ENCODE measurements at places on chromosomes 16 and 17.

DNA sequence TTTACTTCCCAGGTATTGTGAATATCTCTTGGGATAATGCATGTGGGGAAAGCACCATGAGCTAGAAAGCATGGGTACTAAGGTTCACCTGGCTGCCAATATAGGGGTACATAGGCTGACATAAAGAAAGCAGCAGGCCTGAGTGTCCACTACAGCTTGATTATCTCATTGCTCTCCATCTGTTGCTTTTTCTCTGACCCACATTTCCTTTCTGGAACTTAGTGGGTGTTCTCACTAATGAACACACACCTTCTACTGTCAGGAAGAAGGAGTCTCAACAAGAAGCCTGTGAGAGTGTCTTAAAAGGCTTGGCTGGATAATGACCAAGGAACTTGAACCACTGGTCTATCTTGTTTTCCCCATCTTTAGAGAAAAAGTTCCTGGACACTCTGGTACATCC is 62.5 kb downstream of the CA10 start:
- no peak overlapping the region for H3K4me3 ChIP-seq
- no peaks in the 10 kb centered on the region for H3K36me3 ChIP-seq
- no peaks in the 10 kb centered on the region for H3K4me1 ChIP-seq
- H3K27ac ChIP-seq: no peak overlapping the region
- H3K27me3 ChIP-seq: no peaks in the 10 kb centered on the region
- DNase-seq: no peak

GRCh38 chr17:48678141-48678971 is 44.0 kb downstream of the PRAC1 start:
- no peak overlapping the region for H3K27ac ChIP-seq
- H3K27me3 ChIP-seq: peaks cover 60% of the 10 kb centered on the region
- no peaks in the 10 kb centered on the region for H3K36me3 ChIP-seq
- H3K4me3 ChIP-seq: no peak overlapping the region
- peaks cover 4% of the 10 kb centered on the region for H3K4me1 ChIP-seq

GRCh38 chr16:67651847-67652246 is 6.9 kb downstream of the CARMIL2 start:
- H3K36me3 ChIP-seq: peaks cover 50% of the 10 kb centered on the region
- no peaks in the 10 kb centered on the region for H3K27me3 ChIP-seq
- no peak overlapping the region for H3K4me3 ChIP-seq
- H3K4me1 ChIP-seq: peaks cover 17% of the 10 kb centered on the region
- H3K27ac ChIP-seq: peak overlapping the region; percentile 6

- DNase-seq: peak; percentile 84
- H3K4me3 ChIP-seq: no peak overlapping the region
- no peaks in the 10 kb centered on the region for H3K27me3 ChIP-seq
- peaks cover 20% of the 10 kb centered on the region for H3K36me3 ChIP-seq
- H3K27ac ChIP-seq: peak overlapping the region; percentile 60
Measured at GRCh38 chr16:67928561-67929364, 2.9 kb downstream of the CTRL start.

GRCh38 chr17:32558997-32559650 is 72.3 kb downstream of the CDK5R1 start:
- no peaks in the 10 kb centered on the region for H3K36me3 ChIP-seq
- H3K27me3 ChIP-seq: no peaks in the 10 kb centered on the region
- H3K4me3 ChIP-seq: no peak overlapping the region
- DNase-seq: no peak
- H3K27ac ChIP-seq: no peak overlapping the region

DNA sequence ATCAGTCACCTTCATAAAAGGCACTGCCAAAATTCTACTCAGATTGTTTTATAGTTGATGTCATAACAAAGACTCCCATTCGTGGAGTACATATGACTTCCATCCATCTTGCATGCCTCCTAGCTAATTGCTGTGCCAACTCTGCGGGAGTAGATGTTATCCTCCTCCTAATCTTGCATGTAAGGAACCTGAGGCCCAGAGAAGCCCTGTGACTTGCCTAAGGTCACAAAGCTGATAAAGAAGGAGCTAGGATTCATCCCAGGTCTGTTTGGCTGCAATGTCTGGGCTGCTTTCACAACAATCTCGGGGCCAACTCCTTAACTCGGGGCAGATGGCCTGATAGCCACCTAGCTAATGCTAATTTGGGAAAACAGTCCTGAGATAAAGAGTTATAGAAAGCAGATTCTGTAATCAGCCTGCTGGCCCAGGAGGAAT is 87.3 kb downstream of the YPEL2 start:
- no peak overlapping the region for H3K4me3 ChIP-seq
- no peaks in the 10 kb centered on the region for H3K27me3 ChIP-seq
- no peak overlapping the region for H3K27ac ChIP-seq

- peaks cover 21% of the 10 kb centered on the region for H3K4me1 ChIP-seq
- no peaks in the 10 kb centered on the region for H3K36me3 ChIP-seq
- H3K4me3 ChIP-seq: no peak overlapping the region
- DNase-seq: no peak
- peaks cover 64% of the 10 kb centered on the region for H3K27me3 ChIP-seq
- H3K27ac ChIP-seq: no peak overlapping the region
Measured at GRCh38 chr16:54282202-54282927, 4.2 kb downstream of the IRX3 start.

DNA sequence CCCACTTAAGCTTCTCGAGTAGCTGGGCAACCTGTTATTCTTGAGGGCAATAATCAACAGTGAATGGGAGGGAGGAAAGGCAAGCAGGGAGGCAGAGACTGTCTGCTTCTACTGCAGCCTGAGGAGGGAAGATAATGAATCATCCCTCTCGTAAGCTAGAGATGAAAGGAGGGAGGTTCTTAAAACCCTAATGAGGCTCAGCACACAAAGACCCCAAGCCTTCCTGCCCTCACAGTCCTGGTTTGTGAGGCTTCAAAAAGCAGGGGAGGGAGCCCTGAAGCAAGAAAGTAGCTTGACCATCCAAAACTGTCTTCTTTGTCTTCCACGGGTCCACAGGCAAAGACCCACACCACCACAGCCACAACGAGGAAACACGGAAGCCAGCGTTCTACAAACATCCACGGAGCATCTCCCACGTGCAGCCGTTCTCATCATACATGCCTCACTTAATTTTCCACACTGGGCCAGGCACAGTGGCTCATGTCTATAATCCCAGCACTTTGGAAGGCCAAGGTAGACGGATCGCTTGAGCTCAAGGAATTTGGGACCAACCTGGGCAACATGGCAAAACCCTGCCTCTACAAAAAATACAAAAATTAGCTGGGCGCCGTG is 1.8 kb downstream of the PIK3R5 start:
- peak overlapping the region; percentile 89 for H3K27ac ChIP-seq
- H3K4me1 ChIP-seq: peaks cover 75% of the 10 kb centered on the region
- DNase-seq: no peak
- H3K27me3 ChIP-seq: no peaks in the 10 kb centered on the region
- peaks cover 67% of the 10 kb centered on the region for H3K36me3 ChIP-seq
- H3K4me3 ChIP-seq: peak overlapping the region; percentile 97

DNA sequence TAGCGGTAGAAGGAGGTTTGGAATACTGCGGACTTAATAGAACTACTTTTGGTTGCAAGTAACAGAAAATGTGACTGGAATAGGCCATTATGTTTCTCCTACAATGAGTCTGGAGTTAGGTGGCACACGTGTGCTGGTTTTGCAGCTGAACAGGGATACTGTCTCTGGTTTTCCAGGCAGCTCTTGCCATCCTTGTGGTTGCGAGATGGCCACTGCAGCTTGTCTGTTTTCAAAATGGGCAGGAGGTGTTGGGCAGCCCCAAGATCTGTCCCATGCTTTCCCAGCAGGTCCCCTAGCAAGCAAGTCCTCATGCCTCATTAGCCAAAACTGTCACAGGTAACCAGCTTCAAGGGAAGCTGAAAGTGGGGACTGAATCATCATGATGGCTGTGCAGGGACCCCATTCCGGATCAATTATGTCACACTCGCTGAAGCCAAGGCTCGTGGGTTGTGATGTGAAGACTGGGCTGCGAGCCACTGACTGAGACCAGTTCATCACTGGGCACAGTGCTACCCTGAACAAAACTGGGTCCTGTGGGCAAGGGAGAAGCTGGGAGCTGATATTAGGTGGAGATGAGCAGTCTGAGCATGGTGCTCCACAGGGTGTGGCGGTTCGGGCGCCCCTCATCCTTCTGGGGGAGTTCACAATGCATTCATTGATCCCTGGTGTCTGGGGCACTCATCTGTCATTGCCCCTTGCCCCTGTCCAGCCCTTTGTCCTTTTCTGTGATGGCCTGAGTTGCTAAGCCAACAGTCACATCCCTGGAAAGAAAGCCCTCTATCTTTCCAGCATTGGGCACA is 82.1 kb downstream of the KSR1 start:
- H3K4me3 ChIP-seq: no peak overlapping the region
- no peaks in the 10 kb centered on the region for H3K36me3 ChIP-seq
- no peak overlapping the region for H3K27ac ChIP-seq
- DNase-seq: no peak

- no peaks in the 10 kb centered on the region for H3K27me3 ChIP-seq
- H3K4me3 ChIP-seq: no peak overlapping the region
Measured at GRCh38 chr16:27547134-27547533, 2.6 kb downstream of the GTF3C1 start.

- H3K27ac ChIP-seq: no peak overlapping the region
- H3K36me3 ChIP-seq: no peaks in the 10 kb centered on the region
- H3K4me3 ChIP-seq: no peak overlapping the region
- no peak for DNase-seq
- H3K27me3 ChIP-seq: no peaks in the 10 kb centered on the region
Measured at GRCh38 chr17:39240631-39241030, 14.9 kb upstream of the STAC2 start.

DNA sequence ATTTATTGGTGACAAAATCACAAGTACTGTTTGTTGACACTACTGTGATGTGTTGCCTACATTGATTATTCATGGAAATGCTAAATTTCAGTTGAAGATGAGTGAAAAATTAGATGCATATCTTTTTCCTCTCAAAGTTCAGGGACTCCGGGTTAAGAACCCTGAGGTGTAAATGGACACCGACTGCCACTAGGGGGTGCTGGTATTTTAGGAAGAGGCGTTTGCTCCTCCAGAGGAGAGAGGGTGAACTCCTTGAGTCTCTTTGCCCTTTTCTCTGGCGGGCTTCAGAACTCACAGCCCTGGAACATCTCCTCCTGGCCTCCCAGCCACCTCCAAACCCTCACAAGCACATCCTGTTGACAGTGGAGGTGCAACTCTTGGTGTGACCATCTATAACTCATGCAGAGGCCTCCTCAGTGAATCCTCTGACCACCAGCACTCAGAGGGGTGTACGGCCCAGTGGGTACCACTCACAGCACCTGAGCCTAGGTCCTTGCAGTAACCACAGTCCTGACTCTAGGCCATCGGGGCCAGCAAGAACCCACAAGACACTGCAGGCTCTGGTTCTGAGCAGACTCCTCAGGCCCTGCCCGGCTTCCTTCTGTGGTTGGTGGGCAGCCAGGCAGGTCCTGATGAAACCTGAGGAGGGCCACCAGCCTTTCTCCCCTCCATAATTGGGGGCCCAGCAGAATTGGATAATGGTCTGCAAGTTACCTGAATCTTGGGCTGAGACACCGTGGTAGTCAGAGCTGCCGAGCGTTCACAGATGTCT is 26.2 kb upstream of the PIK3R5 start:
- H3K27me3 ChIP-seq: no peaks in the 10 kb centered on the region
- H3K36me3 ChIP-seq: no peaks in the 10 kb centered on the region
- no peak overlapping the region for H3K27ac ChIP-seq
- H3K4me1 ChIP-seq: peaks cover 10% of the 10 kb centered on the region
- no peak overlapping the region for H3K4me3 ChIP-seq

GRCh38 chr17:38600906-38601305 is 4.8 kb downstream of the SRCIN1 start:
- H3K4me3 ChIP-seq: no peak overlapping the region
- H3K36me3 ChIP-seq: no peaks in the 10 kb centered on the region
- no peak overlapping the region for H3K27ac ChIP-seq
- H3K27me3 ChIP-seq: peaks cover 80% of the 10 kb centered on the region
- H3K4me1 ChIP-seq: peaks cover 4% of the 10 kb centered on the region
- no peak for DNase-seq

GRCh38 chr17:17757956-17758845 is 76.9 kb downstream of the RAI1 start:
- no peak for DNase-seq
- peak overlapping the region; percentile 86 for H3K27ac ChIP-seq
- H3K4me3 ChIP-seq: peak overlapping the region; percentile 36
- H3K27me3 ChIP-seq: no peaks in the 10 kb centered on the region
- peaks cover 47% of the 10 kb centered on the region for H3K4me1 ChIP-seq
- H3K36me3 ChIP-seq: peaks cover 6% of the 10 kb centered on the region

- peaks cover 12% of the 10 kb centered on the region for H3K4me1 ChIP-seq
- DNase-seq: no peak
- H3K4me3 ChIP-seq: no peak overlapping the region
- no peaks in the 10 kb centered on the region for H3K36me3 ChIP-seq
- peaks cover 10% of the 10 kb centered on the region for H3K27me3 ChIP-seq
- no peak overlapping the region for H3K27ac ChIP-seq
Measured at GRCh38 chr17:74565126-74565525, 2.2 kb downstream of the CD300H start.

GRCh38 chr17:68294196-68294555 is 2.9 kb downstream of the ARSG start:
- peak overlapping the region; percentile 9 for H3K27ac ChIP-seq
- DNase-seq: no peak
- no peak overlapping the region for H3K4me3 ChIP-seq
- H3K36me3 ChIP-seq: peaks cover 13% of the 10 kb centered on the region
- H3K4me1 ChIP-seq: peaks cover 66% of the 10 kb centered on the region
- no peaks in the 10 kb centered on the region for H3K27me3 ChIP-seq

DNA sequence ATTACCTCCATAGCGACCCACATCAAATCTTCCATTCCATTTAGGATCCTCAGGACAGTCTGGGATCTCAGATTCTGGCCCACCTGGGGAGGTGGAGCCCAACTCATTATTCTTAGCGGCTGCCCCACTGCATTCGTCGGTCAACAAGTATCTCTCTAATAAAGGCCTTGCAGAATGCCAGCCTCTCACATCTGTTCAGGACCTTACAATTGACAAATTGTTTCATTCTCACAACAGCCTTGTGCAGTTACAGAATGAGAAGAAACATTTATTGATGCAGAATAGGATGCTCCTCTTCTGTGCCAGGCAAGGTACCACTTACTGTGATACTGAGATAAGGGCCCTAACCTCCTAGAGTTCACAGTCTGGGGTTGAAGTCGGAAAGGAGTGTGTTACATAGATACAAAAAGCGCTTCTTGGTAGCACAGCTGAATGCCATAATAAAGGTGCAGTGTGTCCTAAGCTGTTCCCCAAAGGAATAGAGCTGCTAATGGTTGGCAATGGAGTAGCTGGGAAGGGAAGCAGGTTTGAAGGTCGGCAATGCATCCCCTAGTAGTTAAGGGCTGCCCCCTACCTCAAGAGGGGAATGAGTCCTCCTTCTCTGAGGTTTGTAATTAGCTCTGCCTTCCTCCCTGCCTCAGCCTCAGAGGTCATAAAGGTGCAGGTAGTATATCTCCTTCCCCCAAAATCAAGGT is 2.3 kb upstream of the MPP2 start:
- peaks cover 47% of the 10 kb centered on the region for H3K27me3 ChIP-seq
- H3K27ac ChIP-seq: no peak overlapping the region
- no peak overlapping the region for H3K4me3 ChIP-seq
- H3K36me3 ChIP-seq: no peaks in the 10 kb centered on the region
- DNase-seq: no peak

DNA sequence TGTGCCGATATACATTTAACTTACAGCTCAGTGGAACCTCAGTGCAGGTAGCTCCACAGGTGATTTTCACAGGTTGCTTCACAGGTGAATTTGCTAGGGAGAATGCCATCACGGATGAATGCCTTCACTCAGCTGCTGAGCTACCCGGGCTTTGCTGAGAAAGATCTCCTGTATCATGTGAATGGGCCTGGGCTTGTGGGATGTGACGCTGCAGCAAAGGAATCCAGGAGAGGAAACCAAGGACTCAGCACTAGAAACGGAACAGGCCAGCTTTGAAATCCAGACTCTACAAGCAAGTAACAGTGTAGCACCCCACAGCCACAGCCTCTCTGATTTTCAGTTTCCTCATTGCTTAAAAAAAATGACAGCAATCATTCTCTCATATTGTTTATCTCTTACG is 271.4 kb upstream of the MAF start:
- H3K4me3 ChIP-seq: no peak overlapping the region
- no peak overlapping the region for H3K27ac ChIP-seq
- H3K4me1 ChIP-seq: no peaks in the 10 kb centered on the region
- no peaks in the 10 kb centered on the region for H3K36me3 ChIP-seq
- DNase-seq: no peak
